ENCODE measurements at places on chromosomes 2 and 18.

GRCh38 chr2:25982273-25982967 lies at the start of gene KIF3C:
Gene KIF3C, minus strand, starts transcription at chr2:25982497. Its CDS starts 580 bp downstream, at chr2:25981917.
- peak; percentile 83 for DNase-seq

DNA sequence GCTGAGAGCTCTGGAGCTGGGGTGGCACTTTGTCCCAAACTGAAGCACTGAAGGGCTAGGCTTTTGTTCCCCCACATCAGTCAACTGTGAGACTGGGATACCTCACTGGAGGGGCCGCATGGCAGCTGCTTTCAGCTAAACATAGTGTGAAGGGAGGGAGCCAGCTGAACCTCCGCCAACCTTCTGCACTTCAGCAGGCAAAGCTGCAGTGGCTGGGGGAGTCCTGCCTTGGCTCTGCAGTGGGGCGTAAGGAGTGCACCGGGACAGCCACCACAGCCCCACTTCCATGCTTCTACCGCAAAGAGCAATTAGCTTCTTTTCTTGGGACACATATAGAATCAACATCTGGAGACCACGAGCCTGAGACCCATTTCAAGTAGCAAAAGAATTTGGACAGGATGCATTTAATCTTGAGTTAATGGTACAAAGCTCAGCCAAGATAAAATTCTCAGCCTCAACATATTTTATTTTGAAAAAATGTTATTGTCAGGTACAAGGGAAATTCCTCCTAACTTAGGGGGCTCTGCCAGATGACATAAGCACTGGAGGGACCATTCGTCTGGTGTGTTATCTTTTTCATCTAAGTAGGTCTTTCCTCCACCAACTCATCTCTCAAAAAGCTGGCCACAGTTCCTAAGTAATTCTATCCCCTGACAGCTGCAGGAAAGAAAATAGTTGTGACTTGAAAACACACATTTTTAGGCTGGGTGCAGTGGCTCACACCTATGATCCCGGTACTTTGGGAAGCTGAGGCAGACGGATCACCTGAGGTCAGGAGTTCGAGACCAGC lies 25.6 kb upstream of the MYCN start:
- no peak for DNase-seq

DNA sequence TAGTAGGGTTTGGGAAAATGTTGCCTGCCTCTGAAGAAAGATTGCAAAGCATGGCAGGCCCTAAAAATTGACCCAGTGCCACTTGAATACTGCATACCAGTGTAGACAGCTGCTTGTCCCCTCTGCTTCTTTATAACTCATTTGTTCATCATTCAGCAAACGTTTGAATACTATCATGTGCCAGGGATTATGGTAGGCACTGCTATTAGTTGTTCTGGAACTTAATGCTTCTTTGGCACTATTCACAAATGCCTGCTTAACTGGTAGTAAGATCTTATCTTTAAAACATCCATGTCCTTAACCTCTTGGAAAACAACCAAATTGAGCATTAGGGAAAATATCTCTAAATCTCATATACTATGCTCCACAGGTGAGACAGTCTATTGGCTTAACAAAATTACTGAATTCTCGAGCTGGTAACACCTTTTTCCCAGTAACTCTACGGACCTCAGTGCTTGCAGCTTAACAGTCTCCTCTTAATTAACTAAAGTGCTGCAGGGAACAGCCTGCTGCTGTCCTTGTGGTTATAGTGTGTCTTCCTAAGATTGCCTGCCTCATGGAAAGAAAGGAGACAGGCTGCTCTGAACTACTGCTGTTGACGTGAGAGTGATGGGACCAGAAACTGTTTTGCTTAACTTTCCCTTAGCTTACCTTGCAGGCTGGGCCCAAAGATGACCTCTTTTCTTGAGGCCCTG lies 93.2 kb downstream of the MIB1 start:
- DNase-seq = no peak

DNA sequence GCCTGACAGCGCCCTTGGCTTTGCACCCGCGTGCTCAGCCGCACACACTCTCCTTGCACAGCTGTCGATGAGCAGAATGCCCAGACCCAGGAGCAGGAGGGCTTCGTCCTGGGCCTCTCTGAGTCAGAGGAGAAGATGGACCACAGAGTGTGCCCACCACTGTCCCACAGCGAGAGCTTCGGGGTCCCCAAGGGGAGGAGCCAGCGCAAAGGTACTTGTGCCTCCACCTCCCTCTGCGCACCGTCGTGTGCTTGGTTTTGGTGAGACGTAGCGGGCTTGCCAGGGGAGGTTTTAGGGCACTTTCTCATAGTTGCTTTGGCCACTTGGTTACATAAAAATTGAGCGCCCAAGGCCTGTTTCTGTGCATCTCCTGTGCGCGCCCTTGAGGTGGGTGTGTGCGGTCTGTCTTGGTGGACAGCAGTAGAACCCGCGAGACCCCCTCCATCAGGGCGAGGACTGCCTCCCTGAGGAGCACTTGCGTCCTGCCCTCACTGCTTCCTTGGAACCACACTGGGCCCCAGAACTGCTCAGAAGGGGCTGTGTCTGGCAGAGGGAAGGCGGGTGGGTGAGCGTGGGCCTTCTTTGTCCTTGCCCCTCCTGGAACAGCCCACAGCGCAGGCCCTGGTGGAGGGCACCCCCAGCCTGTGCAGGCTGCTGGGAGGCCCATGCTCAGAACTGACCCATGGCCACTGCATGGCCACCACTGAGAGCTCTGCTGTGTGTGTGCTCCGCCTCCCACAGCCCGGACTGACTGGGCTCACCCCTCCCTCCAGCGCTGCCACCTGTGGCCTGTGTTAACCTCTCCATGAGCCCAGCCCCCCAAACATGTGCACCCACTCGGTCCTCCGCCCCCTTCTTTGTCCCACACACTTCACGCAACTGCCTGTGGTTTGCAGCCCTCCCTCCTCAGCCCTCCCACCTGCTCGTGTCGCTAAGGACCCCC lies 95.9 kb downstream of the DGKD start:
- no peak for DNase-seq

DNA sequence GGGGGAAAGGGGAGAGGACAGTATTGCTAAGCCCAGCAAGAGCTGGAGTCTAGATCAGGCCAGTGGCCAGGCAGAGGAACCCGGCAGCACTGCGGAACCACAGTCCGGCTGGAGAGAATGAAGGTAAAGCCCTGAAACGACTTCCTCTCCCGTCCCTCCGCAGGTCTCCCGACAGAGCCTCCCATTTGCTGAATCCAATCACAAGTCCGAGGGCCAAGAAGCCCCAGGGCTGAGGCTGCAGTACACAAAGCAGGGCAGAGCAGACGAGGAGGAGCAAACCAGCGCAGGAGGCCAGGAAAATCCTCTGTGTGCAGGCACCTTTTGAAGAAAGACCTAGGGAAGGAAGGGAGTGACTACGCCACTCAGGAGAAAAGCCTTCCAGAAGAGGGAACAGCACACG lies 104.4 kb downstream of the OSBPL1A start:
- no peak for DNase-seq

GRCh38 chr18:77316008-77316407 lies 66.4 kb downstream of the GALR1 start:
- no peak for DNase-seq

GRCh38 chr2:158825021-158825420 lies 29.9 kb downstream of the DAPL1 start:
- no peak for DNase-seq

GRCh38 chr18:23232331-23232730 lies 97.0 kb downstream of the CABLES1 start:
- DNase-seq = no peak

DNA sequence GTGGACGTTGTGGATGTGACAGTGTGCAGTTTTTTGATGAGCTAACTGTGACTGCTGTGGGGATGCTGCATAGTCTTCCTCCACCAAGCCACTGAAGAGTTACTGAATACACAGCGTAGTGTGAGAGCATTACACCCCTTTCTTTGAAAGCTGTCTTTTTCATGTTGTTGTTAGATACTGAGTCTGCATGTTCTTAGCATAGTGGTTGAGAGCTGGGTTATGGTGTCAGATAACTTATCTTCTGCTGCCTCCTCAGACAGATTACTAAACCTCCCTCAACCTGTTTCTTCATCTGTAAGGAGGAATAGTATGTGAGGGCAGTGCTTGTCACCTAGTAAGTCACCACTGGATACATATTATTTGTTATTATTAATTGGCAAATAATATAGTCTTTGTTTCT lies 63.2 kb downstream of the CEP192 start:
- DNase-seq = no peak

- DNase-seq = peak; percentile 32
Measured at GRCh38 chr2:109128616-109129355, at the start of gene SH3RF3. Gene SH3RF3, plus strand, starts transcription at chr2:109129205.

DNA sequence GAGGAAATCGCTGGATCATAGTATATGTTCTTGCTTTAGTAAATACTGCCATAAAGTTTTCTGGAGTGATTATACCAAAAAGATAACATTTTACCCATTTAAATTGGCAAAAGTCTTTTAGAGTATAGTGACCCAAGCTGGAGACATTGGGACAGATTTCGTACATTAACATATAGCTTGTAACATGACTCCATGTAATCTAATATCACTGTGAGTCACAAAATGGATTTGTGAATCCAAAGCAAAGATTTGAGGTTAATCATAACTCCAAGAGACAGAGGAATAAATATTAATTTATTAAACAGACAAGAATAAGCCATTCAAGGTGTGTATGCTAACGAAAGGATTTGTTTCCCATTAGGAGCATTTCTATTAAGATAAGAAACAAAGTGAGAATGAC lies 45.0 kb upstream of the RMP24 start:
- no peak for DNase-seq

- no peak for DNase-seq
Measured at GRCh38 chr18:9771977-9772660, 64.0 kb downstream of the RAB31 start.

- DNase-seq = no peak
Measured at GRCh38 chr18:13688191-13689136, 37.9 kb downstream of the FAM210A start.

GRCh38 chr2:221482666-221483455 lies 89.2 kb downstream of the EPHA4 start:
- no peak for DNase-seq

GRCh38 chr2:19796035-19796695 lies 105.6 kb downstream of the TTC32 start:
- no peak for DNase-seq

DNA sequence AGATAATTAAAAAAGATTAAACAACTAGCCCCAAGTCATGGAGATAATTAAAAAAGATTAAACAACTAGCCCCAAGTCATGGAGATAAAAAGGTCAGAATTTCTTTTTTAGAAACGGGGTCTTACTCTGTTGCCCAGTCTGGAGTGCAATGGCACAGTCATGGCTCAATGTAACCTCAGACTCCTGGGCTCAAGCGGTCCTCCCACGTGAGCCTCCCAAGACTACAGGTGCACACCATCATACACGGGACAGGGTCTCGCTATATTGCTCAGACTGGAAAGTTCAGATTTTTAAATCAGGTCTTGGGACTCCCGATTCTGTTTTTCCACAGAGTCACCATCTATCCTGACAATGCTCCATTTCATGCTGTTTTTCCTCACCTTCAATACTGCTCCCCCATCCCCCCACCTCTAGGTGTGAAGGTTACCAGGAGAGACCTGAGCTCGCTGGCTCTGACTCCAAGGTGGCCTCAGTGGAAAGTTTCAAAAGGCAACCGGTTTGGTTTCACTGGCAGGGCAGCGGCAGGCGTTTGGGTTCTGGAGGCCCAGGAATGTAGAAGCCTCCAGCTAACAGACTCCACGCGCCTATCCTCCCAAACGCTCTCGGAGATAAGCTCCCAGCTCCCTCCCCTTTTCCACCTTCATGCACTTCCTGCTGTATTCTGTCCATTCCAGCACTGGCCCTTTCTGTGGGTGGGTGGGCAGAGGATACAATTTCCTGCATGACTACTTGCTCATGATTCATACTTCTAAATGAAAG lies 2.9 kb upstream of the SEMA4C start:
- DNase-seq = no peak

DNA sequence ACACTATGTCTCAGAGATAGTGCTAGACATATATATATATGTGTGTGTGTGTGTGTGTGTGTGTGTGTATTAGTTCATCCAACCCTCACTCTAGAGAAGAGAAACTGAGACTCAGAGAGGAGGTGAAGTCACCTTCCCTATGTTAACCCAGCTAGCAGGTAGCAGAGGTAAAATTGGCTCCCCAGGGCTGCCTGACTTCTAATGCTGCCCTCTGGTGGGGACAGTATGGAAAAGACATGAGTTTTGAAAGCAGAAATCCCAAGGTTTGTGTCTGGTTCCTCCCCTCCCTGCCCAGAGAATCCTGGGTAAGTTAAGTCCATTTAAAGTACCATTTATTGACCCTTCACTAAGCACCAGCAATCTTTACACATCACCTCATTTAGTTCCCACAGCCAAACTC lies 137.7 kb downstream of the THNSL2 start:
- peak; percentile 37 for DNase-seq

DNA sequence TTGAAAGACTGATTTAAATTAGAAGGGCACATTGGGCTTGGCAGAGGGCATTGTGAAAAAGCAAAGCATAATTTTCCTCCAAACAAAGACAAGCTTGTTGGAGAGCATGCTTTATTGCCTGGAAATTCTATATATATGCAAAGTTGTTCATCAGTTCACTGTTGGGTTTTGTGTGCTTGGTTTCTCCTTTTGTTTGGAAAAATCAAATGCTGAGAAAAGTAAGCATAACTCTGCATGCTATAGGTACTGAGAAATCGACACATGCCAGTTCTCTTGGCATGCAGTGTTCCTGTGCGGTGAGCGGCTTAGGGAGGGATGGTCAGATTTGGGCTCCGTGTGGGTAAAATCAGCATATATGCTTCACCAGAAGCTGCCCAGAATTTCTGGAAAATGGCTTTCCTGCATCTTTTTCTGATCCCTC lies 161.0 kb downstream of the RAPGEF4 start:
- DNase-seq = no peak

DNA sequence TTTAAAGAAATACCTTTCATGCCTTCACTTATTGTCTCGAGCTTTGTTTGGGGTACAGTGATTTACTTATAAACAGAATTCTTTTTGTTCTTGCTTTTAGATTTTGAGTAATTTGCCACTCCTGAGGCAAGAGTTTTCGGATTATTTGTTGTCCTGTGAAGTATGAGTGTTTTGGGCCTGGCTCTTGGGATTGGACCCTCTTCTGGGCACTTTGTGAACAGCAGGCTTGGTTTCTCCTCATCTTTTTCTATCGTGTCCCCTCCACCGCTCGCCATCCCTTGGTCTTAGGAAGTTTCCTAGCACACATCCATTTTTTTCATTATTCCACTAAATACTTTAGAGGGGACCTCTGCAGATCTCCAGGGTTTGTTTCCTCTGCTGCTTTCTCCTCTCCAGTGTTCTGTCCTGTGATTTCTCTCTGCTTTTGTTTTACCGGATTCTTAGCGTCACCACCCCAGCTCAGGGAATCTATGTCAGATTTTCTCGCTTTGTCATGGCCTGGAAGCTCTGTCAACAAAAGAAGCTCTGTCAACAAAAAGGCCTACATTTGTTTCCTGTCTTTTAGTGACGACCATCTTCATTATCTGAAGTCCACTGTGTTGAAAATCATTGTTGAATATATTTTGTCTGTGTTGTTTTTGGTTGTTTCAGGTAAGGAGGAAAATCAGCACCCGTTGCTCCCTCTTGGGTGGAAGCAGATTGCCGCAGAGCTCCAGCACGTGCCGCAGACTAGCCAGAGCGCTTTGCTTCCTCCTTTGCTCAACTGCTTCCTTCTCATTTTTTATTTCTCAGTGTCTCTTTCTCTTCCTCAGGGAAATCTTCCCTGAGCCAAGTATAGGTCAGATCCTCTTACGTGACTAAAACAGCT lies 27.8 kb downstream of the ANKRD62 start:
- no peak for DNase-seq

- no peak for DNase-seq
Measured at GRCh38 chr2:219058541-219059374, 2.0 kb downstream of the IHH start.
